Stimulated activated CD8-positive, alpha-beta memory T cell treated with anti-CD3 and anti-CD28 coated beads, Interleukin-15, amount 100 ng/mL, for 1 hour (primary cell): ENCODE measurements at places on chromosomes 5 and 9.

DNA sequence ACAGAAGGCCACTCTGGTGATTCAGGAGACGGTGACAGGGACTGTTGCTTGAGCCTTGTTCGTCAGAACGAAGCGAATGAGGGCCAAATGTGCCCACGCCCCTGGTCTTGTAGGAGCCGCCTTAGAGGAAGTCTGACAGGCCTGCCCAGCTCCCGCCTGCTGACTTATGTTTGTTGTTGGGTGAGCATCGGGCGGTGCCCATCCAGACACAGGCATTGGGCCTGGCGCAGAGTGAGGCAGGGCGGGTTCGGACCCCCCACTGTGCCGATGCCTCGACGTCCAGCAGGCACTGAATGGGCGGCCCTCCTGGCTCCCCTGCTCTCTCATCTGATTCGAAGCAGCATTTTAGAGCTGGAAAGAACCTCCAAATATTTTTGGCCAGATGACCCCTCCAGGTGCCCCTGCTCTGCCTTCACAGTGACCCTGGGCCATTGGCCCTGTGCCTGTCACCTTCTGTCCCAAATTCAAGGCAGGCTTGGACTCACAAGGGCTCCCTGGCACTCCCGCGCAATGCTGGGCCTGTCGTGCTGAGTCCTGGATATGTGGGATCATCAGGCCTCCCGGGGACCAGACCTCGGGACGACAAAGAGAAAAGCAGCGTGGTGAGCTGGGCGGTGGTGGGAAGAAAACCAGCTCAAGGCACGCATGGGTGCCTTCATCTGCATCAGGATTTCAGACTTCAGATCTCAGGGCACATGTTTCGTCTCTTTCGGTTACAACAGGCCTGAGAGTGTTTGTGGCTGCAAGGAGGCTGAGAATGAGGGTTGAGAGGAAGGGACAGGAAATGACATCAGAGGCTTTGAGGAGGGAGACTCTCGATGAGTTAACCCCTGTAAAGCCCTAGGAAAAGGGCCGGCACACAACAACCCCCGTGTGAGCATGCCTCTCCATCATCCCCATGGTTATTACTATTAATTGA is 37.1 kb upstream of the OLFM1 start:
- DNase-seq, result no peak

GRCh38 chr9:102506406-102506805 is 488.7 kb upstream of the CYLC2 start:
- no peak for DNase-seq

GRCh38 chr5:94503677-94504076 is 114.7 kb downstream of the KIAA0825 start:
- no peak for DNase-seq

DNA sequence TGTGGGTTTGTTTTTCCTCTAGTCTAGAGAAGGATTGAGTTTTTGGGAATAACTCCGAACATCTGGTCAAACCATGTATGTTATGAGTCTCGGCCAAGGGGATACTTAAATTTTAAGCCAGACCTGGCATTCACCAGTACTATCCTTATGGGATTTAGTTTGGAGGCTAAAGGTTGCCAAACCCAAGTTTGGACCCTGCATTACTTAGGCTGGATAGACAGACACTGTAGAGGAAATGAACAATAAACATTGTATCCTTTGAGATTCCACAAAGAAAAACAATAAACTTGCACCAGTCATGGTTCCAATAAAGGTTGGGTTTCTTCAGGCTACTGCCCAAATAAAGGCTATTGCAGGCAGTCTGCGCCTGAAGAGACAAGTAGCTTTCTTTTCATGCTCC is 296.7 kb upstream of the MEF2C start:
- DNase-seq, result no peak

GRCh38 chr9:13387734-13388067 is 108.2 kb upstream of the MPDZ start:
- DNase-seq, result no peak

- no peak for DNase-seq
Measured at GRCh38 chr9:27888661-27889295, 315.5 kb upstream of the C9orf72 start.

GRCh38 chr9:137694962-137695875 is 76.4 kb downstream of the EHMT1 start:
- no peak for DNase-seq

DNA sequence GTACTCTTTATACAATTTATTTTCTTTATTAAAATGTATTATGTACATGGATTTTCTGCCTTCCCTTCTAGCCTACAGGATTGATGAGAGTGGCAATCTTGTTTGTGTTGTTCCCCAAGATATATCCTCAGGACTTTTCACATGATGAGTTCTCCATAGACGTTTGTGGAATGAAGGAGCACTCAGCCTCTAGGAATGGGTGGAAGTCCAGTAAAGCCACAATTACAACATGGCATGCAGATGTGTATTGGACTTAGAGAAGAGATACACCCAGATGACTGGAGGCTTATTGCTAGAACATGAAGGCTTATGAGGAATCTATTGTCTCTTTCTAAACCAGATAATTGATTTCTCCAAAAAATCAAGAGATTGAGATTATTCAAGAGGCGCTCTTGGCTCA is 8.2 kb upstream of the DOCK2 start:
- no peak for DNase-seq

DNA sequence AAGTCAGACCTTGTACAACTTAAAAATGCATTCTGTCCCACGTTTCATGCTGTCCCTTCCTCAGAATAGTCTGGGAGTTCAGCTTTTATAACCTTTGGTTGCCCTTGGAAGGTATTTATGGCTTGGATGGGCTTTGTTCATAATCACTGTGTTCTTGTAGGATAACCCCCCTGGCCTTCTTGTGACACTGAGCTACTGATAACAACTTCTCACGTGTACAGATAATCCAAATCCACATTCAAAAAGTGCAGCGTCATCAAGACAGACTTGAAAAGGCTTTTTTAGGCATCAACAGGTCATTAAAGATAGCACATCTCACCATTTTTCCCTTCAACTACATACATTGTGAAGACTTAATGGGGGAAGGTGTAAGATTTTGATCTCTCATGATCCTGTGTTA is 42.0 kb downstream of the SLC1A3 start:
- no peak for DNase-seq
